ENCODE measurements at places on chromosomes 13 and 19.

DNA sequence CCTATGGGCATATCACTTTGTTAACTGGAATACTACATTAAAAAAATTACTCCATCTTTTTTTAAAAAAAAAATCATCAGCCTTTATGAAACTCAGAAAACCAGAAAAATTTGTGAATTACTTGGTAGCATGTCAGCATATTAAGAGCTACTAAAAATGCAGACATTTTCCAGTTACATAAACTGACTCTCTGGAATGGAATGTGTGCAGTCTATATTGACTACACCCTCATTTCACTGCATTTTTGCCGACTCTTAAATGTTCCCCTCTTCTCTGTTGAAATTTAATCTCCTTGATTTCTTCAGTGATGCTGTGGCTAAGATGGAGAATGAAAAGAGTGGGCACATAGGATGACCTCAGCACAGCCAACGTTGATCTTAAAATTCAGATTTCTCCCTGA, 393.8 kb downstream of the ITGBL1 start:
- no peaks in the 10 kb centered on the region for H3K27me3 ChIP-seq
- DNase-seq: no peak
- no peak overlapping the region for H3K4me3 ChIP-seq

DNA sequence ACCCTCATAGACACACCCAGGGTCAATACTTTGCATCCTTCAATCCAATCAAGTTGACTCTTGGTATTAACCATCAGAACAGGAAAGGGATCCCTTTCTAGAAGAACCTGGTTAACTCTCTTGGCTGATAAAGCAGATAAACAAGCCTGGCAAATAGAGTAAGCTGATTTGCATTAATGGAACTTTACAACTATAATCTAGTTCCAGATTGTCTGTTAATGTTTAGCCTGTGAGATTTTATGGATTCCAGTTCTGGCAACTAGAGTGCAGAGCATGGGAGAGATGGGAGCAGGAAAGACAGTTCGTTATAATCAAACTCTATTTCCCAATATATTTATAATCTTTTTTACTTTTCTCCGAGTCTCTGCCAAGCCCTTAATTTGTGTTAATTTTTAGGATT, 272.6 kb upstream of the KLHL1 start:
- no peak overlapping the region for H3K4me3 ChIP-seq
- no peak overlapping the region for H3K27ac ChIP-seq
- H3K4me1 ChIP-seq: no peaks in the 10 kb centered on the region
- H3K36me3 ChIP-seq: no peaks in the 10 kb centered on the region
- no peak for DNase-seq

- no peak for DNase-seq
- H3K4me3 ChIP-seq: peak overlapping the region; percentile 95
- H3K36me3 ChIP-seq: peaks cover 14% of the 10 kb centered on the region
- peaks cover 34% of the 10 kb centered on the region for H3K4me1 ChIP-seq
- H3K27me3 ChIP-seq: no peaks in the 10 kb centered on the region
- H3K27ac ChIP-seq: peak overlapping the region; percentile 95
Observed at GRCh38 chr19:12937093-12937926, 1.1 kb upstream of the CALR start.

DNA sequence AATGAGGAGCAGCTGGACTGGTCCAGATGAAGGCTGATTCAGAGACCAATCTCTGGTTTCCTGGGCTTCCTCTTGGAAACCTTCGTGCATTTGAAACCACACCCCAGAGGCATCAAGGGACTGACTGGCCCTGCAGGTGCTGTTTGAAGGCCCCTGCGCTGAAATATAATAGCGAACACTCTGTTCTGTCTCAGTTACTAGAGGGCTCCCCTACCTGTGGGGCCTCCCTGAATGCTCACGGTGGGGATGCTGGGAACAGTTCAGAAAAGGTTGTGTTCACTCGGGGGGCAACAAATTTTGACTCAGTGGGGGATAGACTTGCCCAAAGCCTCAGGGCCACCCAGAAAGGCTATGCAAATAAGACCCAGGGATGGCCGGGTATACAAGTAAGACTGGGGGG, 6.4 kb downstream of the CCDC8 start:
- no peak overlapping the region for H3K4me3 ChIP-seq
- H3K27ac ChIP-seq: no peak overlapping the region
- no peaks in the 10 kb centered on the region for H3K36me3 ChIP-seq

- no peaks in the 10 kb centered on the region for H3K4me1 ChIP-seq
- H3K27me3 ChIP-seq: no peaks in the 10 kb centered on the region
- H3K4me3 ChIP-seq: no peak overlapping the region
- no peaks in the 10 kb centered on the region for H3K36me3 ChIP-seq
Observed at GRCh38 chr13:73079359-73079758, 20.6 kb downstream of the KLF5 start.

GRCh38 chr19:338421-338820, 6.2 kb downstream of the MIER2 start:
- no peaks in the 10 kb centered on the region for H3K27me3 ChIP-seq
- DNase-seq: no peak
- H3K36me3 ChIP-seq: no peaks in the 10 kb centered on the region
- peaks cover 34% of the 10 kb centered on the region for H3K4me1 ChIP-seq

- H3K27ac ChIP-seq: no peak overlapping the region
- no peaks in the 10 kb centered on the region for H3K27me3 ChIP-seq
- H3K4me1 ChIP-seq: no peaks in the 10 kb centered on the region
Observed at GRCh38 chr13:113919761-113920559, 53.9 kb downstream of the C13orf46 start.

DNA sequence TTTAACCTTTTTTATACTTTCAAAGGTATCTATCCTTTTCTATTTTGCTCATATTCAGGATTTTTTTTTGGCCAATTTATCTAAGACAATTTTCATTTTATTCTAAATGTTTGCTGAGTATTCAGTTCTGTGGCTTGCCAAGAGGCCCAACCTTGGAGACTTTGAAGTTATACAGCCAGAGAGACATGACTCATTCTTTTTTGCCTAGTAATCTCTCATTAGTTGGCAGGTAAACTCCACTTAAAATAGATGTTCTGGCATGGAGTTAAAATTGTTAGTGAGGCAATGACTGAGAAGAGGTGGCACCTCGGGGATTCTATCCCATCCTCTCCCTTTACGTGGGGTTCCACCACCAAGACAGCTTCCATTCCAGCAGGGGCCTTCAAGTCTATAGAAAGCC, 213.8 kb downstream of the KCTD12 start:
- no peaks in the 10 kb centered on the region for H3K36me3 ChIP-seq
- H3K4me1 ChIP-seq: no peaks in the 10 kb centered on the region
- no peaks in the 10 kb centered on the region for H3K27me3 ChIP-seq
- no peak overlapping the region for H3K27ac ChIP-seq

- peak overlapping the region; percentile 97 for H3K27ac ChIP-seq
- no peaks in the 10 kb centered on the region for H3K27me3 ChIP-seq
- no peak for DNase-seq
- no peaks in the 10 kb centered on the region for H3K36me3 ChIP-seq
- H3K4me1 ChIP-seq: peaks cover 91% of the 10 kb centered on the region
Observed at GRCh38 chr19:18157465-18158063, 4.6 kb downstream of the PIK3R2 start.

GRCh38 chr19:38649305-38650171, 2.1 kb downstream of the ACTN4 start:
- no peaks in the 10 kb centered on the region for H3K27me3 ChIP-seq
- H3K4me1 ChIP-seq: peaks cover 85% of the 10 kb centered on the region

GRCh38 chr19:12751635-12752034, at the start of gene BEST2:
TSS of gene BEST2 (plus strand) at chr19:12751791. CDS start at chr19:12752593, 802 bp downstream.
- no peak within 1 kb of the TSS for H3K4me3 ChIP-seq
- peaks cover 39% of the 10 kb centered on the region for H3K4me1 ChIP-seq
- no peak for DNase-seq
- H3K36me3 ChIP-seq: peaks cover 19% of the 10 kb centered on the region
- no peak within 1 kb of the TSS for H3K27ac ChIP-seq

DNA sequence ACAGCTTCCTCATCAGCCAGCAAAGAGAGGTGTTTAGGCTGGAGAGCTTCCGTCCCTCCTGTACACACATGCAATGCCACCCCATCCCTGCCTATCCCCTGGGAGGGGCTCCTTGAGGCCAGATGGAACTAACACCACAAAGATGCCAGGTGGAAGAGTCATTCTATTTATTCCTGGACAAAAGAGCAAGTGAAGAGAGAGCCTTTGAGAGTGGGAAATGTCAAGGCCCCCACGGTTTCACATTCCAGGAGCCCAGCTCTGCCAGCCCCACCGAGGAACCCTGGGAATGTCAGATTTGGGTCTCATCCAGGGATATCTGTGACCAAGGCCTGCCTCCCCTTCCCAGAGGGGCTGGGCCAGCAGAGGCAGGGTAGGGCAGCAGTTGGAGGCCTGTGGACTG, 30.8 kb upstream of the IGFL1 start:
- H3K27me3 ChIP-seq: no peaks in the 10 kb centered on the region
- no peaks in the 10 kb centered on the region for H3K36me3 ChIP-seq

DNA sequence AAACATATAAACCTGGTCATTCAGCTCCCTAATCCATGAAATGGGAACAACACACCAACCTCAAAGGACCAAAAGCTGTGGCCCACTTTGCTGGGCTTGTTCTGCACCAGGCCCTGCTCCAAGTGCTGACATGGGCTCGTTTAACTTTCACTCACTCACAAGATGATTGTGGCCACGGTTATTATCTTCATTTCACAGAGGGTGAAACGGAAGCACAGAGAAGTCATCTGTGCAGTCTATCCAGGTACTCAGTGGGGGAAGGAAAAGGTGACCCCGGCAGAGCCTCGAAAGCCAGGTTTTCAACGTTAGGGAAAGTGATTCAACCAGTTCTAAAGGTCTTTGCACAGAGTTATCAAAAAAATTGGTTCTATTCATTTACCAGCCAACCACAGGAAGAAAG, 68.0 kb downstream of the CRYL1 start:
- no peak overlapping the region for H3K4me3 ChIP-seq
- no peaks in the 10 kb centered on the region for H3K36me3 ChIP-seq
- H3K4me1 ChIP-seq: peaks cover 11% of the 10 kb centered on the region
- DNase-seq: no peak
- H3K27ac ChIP-seq: no peak overlapping the region

- no peak overlapping the region for H3K4me3 ChIP-seq
- H3K27ac ChIP-seq: no peak overlapping the region
- H3K27me3 ChIP-seq: no peaks in the 10 kb centered on the region
- H3K4me1 ChIP-seq: no peaks in the 10 kb centered on the region
Observed at GRCh38 chr13:53121919-53122318, 93.3 kb downstream of the OLFM4 start.

- H3K27ac ChIP-seq: peak overlapping the region; percentile 100
- DNase-seq: no peak
- peak overlapping the region; percentile 82 for H3K4me3 ChIP-seq
- peaks cover 15% of the 10 kb centered on the region for H3K4me1 ChIP-seq
- H3K27me3 ChIP-seq: peaks cover 1% of the 10 kb centered on the region
Observed at GRCh38 chr13:50124536-50125303, 109.5 kb downstream of the KCNRG start.

GRCh38 chr13:40101708-40102359, 446.4 kb downstream of the COG6 start:
- no peak for DNase-seq
- peaks cover 33% of the 10 kb centered on the region for H3K4me1 ChIP-seq
- no peaks in the 10 kb centered on the region for H3K27me3 ChIP-seq
- no peaks in the 10 kb centered on the region for H3K36me3 ChIP-seq
- H3K4me3 ChIP-seq: no peak overlapping the region
- H3K27ac ChIP-seq: peak overlapping the region; percentile 76

DNA sequence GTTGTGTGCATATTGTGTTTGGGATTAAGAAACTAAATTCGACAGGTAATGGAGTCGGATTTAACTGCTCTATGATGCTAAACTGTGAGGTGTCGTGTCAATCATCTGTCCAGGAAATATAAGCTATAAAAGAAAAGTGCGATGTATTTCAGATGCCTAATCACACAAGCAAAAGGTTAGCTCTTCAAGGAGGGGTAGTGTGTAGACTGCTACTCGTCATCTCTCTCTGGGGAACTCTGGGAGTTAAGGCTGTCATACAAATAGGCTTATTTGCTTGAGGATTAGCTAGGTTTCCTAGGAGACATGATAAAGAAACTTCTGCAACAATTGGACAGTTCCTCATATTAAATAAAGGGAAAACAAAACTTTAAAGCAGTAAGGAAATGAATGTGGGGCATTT, 462.1 kb downstream of the OLFM4 start:
- H3K27me3 ChIP-seq: no peaks in the 10 kb centered on the region
- no peak for DNase-seq
- no peaks in the 10 kb centered on the region for H3K4me1 ChIP-seq
- H3K4me3 ChIP-seq: no peak overlapping the region
- H3K36me3 ChIP-seq: no peaks in the 10 kb centered on the region

Measured in esophagus squamous epithelium (tissue), 5 donors.